ENCODE measurements at places on chromosomes 16 and 17.
A peak's percentile ranks its signal among the peaks of the same experiment; 100 is the strongest.

- no peak for DNase-seq
Observed at GRCh38 chr17:70165383-70165782, 3.9 kb upstream of the KCNJ2 start.

DNA sequence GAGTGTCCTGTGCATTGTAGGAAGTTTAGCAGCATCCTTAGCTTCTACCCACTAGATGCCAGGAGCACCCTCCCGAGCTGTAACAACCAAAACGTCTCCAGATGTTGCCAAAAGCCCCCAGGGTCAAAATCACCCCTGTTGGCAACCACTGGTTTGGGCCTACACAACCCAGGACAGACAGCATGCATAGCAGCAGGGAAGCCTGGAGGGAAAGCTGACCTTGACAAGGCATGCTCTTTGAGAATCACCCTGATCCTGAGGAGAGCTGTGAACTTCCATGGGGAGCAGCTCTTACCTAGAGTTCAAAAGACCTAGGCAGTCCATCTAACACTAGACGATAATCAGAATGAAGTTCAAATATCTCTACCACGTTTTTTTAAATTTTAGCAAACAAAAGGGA lies 9.2 kb downstream of the SKAP1 start:
- no peak for DNase-seq

DNA sequence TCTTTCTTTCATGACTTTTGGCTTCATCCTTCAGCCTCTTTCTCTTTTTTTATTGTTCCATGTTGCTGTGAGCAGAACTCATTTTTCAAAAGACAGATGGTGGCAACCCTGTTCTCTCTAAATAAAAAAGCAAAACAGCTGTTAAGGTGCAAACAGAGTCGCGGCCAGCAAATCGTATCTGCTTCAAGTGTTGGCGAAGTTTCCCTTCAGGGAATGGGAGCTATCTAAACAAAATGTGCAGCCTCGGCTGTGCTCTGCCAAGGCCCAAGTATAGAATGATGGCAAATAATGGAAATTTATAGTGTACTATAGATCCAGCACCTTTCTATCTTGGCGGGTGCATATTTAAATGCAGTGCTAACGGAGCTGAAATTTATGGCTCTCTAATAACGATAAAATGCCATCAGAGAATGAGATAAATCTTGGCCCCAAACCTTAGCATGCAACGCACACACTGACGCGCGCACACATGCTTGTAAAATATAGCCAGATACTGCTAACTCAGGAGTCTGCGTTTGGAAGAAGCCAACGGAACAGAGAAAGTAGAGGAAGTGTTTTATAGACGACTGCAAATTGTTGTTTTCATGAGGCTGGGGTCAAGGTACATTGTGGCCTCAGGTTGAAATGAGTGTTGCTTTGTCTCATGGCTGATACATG lies 315.5 kb upstream of the RBFOX1 start:
- DNase-seq, result no peak

GRCh38 chr16:53258809-53259208 lies 175.5 kb upstream of the RBL2 start:
- no peak for DNase-seq

- peak; percentile 59 for DNase-seq
Observed at GRCh38 chr17:50361561-50362480, 11.2 kb downstream of the MRPL27 start.

GRCh38 chr17:1060991-1061390 lies 64.1 kb downstream of the TIMM22 start:
- peak; percentile 19 for DNase-seq

GRCh38 chr17:6713130-6713917 lies at the start of gene SLC13A5:
Gene SLC13A5 (minus strand): TSS chr17:6713369. CDS start chr17:6713333, 36 bp downstream.
- DNase-seq, result no peak

DNA sequence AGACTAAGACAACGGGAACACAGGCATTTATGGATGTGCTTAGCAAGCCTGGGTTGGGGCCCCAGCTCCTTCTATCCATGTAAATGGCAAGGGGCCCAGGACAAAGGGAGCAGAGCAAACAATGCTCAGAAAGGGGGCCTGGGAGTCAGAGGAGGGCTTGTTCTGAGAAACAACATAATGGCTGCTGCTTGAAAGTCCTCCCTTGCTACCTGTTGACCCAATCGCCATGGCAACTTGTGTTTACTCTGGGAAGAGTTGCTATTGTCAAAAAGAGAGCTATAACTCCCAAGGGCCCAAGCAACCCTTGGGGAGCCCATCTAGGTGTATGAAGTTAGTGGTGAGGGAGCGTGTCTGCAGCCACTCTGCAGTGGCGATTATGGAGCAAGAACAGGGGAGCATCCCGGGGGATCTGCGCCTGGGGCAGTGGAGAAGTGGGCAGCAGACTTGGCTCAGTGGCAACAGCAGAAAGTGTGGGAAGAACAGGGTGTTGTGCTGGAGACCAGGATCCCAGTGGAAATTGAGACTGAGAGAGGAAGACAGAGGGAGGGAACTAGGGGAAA lies 118.7 kb upstream of the NLRP1 start:
- DNase-seq, result no peak

Measured in activated naive CD4-positive, alpha-beta T cell treated with Interleukin-2 at 50 U/mL for 16 hours (primary cell).